ENCODE measurements at places on chromosomes 4 and X.
A peak's percentile ranks its signal among the peaks of the same experiment; 100 is the strongest.

DNA sequence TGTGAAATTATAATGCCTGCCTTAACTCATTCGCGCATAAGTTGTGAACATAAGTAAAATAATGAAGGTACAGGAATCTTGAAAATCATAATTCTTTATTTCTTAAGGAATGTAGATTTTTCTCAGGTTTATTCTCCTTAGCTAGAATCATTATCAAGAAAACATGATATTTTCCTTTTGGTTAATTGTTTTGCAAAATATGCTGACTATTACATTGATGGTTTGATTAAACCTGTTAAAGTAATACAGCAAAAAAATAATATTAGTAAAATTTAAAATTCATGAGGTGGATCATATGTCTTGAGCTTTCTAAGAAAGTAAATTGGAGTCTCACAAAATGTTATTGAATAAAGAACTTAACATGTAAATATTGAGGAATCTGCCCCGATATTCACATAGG lies 178.7 kb upstream of the TRAM1L1 start:
- no peak for DNase-seq

GRCh38 chr4:26850528-26850927 lies 10.1 kb upstream of the STIM2 start:
- DNase-seq, result no peak

DNA sequence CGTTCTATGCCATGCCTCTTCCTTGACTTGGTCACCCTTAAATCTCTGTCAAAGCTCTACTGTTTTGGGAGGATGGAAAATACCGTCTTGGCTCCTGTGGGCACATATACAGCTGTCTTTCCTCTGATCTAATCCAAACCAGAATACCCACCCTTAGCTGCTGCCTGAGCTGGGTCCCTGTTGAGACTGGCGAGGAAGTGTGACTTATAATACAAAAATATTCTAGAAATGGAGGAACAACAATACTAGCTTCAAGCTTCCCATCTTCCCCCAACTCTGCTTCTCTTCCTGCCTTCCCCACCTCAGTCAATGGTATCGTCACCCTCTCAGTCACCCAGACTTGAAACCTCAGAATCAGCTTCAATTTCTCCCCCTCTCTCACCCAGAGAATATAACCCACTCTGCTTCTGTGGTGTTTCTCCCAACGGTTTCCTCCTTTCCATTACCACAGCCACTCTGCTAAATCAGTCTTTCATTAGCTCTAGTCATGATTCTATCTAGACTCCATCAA lies 599 bp upstream of the IL2RG start:
- DNase-seq, result no peak

DNA sequence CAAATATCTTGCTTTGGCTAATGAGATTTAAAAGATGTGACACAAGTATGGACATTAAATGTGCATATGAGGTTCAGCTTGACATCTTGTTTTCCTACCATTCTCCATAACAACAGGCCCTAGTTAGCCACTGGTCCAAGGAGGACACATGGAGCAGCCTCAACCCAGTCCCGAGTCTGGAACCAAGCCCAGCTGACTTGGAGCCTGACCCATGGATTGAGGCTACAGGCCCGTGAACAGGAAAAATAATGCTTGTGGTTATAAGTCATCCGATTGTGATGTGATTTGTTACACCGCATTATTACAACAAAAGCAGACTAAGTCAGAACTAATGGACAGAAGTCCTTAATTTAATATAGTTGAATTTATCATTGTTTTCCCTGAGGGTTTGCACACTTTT lies 123.2 kb upstream of the BANK1 start:
- no peak for DNase-seq

GRCh38 chr4:8617486-8618040 lies 25.0 kb downstream of the CPZ start:
- DNase-seq, result no peak

- DNase-seq, result no peak
Observed at GRCh38 chr4:152563209-152563608, 27.3 kb upstream of the FBXW7 start.

- no peak for DNase-seq
Observed at GRCh38 chrX:112614640-112615039, 65.1 kb downstream of the LHFPL1 start.

GRCh38 chr4:94530073-94530472 lies 78.3 kb downstream of the PDLIM5 start:
- DNase-seq, result no peak

DNA sequence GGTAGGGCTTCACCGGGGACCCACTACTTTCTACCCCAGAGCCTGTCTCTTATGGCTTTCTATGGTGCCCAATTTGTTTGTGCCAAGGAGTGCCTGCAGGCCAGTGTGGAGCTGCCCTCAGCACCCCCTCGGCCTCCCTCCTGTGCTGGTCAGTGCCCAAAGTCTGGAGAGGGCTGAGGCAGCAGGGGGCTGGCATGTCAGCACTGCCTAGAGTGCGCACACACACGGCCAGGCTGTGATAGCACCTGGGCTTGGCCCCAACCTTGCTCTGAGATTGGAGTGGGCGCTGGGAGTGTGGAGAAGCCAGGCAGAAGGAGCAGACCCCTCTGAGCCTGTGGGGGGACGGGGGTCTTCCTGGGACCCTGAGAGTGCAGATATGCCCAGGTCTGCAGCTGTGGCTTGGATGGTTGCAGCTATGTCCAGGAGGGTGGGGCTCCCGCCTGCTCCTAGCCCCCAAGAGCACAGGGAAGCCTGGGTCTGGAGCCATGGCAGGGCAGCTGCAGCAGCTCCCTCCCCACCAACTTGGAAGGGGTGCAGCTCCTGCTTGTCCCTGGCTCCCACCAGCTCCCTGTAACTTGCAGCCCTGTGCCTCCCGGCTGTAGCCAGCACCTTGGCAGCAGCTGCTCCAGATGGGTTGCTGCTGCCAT lies 46.3 kb downstream of the GAGE1 start:
- DNase-seq, result no peak

DNA sequence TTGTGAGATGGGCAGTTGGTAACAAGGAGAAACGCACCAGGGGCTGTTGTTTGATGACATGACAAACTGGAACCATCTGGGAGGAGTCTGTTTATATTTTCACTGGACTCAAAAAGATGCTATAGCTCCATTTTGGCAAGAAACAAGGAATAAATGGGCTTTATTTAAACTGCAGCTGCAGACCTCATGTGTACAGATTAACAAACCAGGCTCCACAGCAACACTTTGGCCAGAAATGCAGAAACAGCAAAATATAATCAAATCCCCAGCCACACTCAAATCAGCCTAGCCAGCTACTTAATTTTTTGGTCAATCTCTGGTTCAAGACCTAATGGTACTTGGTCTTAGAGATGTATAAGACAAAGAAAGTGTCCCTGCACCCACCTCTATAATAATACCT lies 52.7 kb downstream of the ASB9 start:
- no peak for DNase-seq

DNA sequence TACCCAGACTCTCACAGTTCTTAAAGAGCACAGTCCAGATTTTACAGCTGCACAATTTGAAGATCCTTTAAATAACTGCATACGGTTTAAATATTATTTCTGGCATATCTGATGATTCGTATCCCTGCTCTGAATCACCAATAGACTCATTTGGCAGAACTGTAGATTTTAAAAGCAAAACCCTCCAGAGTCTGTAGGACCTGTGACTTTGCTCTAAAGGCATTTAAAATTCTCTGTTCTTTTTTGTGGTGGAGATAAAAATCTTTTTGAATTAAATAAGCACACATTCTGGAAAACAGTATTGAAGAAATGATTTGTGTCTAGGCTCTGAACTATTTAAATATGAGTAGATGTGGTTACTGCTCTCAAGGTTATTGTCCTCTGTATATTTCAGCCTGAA lies 246.2 kb upstream of the PITX2 start:
- no peak for DNase-seq

- no peak for DNase-seq
Observed at GRCh38 chr4:86564795-86565194, 29.3 kb upstream of the PTPN13 start.

GRCh38 chr4:141290771-141291170 lies 70.1 kb downstream of the ZNF330 start:
- no peak for DNase-seq

GRCh38 chrX:122133478-122133877 lies 1050.6 kb upstream of the GRIA3 start:
- no peak for DNase-seq

DNA sequence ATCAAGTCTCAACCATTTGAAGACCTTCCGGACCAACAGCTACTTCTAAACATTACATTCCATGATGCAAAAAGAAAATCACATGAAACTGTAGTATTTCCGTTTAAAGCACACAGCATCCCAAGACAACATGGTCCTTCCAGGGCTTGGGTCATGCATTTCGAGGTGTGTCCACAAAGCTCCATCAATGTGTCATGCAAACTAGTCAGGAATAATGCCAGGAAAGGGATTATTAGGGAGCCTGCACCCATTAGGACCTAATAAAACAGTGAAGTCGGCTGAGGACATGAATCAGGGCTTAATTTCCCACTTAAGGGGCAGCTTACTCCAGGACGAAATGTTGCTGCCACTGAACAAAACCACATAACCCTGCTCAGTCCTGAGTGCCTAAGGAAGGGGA lies 177.9 kb downstream of the TSPAN5 start:
- DNase-seq, result no peak

DNA sequence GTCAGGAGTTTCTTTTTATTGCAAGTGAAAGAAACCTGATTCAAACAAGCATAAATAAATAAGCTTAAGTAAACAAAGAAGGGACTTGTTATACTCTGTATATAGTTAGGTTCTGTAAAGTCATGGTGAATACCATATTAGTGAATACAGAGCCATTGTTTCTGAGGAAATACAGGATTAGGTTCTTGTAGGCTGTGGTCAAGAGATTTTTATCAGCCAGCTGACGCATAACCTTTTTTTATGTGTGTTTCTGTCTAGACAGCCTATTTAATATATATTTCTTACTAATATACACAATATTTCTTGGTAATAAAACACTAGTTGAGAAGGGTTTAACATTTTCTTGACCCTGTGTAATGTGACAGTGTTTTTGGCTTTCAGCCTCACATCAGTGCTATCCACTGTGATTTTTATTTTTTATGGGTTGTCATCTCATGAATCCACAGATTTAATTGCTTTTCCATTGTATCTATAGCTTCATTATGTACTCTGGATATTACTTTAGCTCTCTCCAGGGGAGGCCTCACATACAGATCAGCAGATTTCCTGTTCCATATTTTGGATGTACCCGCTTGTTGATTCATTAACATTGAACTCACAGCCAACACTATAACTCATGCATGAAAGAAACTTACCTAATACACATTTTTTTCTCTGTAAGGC lies 8.0 kb downstream of the HERC3 start:
- DNase-seq, result no peak

- DNase-seq, result no peak
Observed at GRCh38 chr4:148926276-148927260, 484.4 kb upstream of the NR3C2 start.

GRCh38 chr4:10898072-10898471 lies 213.5 kb upstream of the CLNK start:
- DNase-seq, result no peak

GRCh38 chr4:185865901-185866328 lies 53.9 kb upstream of the SORBS2 start:
- DNase-seq, result no peak

- DNase-seq, result no peak
Observed at GRCh38 chr4:1720163-1720983, 750 bp downstream of the TMEM129 start.

DNA sequence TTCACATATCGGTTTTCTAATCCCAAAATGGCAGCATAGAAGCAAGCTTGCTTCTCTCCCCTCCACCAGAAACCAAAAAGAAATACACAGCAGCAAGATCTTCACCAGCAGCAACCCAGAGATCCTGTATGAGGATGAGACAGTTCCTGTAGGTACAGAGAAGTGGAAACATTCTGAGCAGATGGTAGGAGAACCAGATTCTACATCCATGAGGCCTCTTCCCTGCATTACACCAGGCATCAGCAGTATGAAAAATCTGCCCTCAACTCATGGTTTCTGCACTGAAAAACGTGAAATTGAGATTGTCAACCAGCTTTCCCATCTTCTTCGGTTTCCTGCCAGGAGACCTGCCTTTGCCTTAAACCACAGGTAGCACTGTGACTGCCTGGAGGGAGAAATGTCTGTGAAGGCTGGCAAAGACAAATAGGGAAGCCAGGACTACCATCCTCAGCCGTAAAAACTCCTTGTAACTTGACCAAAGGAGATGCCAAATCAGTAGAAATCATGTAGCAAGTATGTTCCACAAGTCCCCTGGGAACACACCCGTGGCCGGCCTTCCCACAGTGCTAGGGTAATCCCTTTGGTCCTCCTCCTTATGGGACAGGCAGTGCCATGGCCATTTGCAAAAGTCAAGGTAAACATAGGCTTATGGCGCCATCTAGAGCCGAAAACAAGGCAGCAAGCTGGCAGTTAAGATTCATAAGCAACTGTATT lies 24.0 kb upstream of the MTHFD2L start:
- peak; percentile 62 for DNase-seq

GRCh38 chr4:95625020-95625419 lies 76.2 kb upstream of the UNC5C start:
- DNase-seq, result no peak

- no peak for DNase-seq
Observed at GRCh38 chrX:117510453-117510852, 606.2 kb downstream of the KLHL13 start.

DNA sequence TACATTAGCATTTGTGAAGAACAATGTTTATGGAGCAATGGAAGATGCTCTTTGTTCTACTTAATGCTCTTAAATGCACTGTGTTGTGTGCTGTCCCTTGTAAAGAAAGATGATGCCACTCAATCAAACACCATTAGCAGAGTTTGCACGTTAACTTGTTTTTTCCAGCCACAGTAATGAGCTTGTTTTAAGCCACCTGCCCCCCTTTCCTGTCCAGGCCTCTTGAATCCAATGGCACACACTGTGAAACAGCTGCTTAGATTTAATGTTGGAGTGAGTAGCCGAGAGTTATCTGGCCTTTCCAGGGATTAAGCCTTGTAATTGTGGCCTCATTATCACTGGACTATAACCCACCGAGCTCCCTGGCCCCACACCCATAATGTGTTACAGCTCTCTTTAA lies 86.0 kb downstream of the PAK3 start:
- DNase-seq, result no peak

DNA sequence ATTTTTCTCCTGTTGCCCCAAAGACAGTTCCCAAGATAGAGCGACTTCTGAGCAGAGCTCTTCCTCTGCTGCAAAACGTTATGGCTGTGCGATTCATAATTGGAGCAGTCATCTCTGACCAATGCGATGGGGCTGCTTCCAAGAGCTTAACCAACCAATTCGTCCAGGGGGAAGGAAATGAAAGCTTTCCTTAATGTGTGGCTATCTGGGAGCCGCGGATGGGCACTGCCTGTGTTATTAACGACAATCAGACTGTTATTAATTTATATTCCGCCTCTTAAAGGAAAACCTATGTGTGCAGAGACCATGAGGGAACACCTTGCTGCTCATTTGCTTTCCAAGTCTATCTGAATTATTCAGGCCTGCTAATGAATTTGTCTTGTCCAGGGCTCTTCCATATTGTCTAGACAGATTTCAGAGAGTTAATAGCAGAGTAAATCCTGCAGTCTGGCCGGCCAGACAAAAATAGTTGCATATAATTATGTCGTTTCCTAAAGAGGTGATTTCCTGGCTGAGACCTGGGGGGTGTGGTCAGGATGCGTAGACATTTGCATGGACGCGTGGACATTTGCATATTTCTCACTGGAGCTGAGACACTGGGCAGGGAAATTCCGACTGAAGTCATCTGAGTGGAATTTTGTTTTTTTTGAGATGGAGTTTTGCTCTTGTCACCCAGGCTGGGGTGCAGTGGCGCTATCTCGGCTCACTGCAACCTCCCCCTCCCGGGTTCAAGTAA lies 135.4 kb downstream of the HMX1 start:
- DNase-seq, result no peak

- DNase-seq, result no peak
Observed at GRCh38 chr4:13268703-13269102, 215.4 kb downstream of the RAB28 start.

GRCh38 chr4:159428975-159429692 lies 326.3 kb downstream of the RAPGEF2 start:
- no peak for DNase-seq
